ENCODE measurements at places on chromosomes 4 and X.

- no peak for DNase-seq
These were observed 68.2 kb downstream of the HHIP start for GRCh38 chr4:144714166-144714565.

- DNase-seq = no peak
These were observed 51.7 kb upstream of the SLC10A4 start for GRCh38 chr4:48431401-48431800.

DNA sequence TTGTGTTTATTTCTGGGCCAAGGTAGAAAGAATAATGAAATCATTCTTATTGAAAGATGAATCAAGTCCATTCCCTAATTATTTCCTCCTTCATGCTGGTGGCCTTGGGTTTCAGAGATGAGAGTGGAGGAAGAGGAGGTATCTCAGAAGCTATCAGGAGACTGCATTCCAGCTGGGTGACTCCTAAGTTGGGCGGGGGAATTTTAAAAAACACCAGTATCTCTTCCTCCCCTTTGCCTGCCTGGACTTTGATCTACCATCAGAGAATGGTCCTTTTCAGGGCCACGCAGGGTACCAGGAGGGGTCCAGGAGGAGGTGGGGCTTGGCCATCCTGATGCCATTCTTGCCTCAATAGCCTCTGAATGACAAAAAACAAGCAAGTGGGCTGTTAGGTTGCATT lies 104.4 kb downstream of the ASMT start:
- no peak for DNase-seq

DNA sequence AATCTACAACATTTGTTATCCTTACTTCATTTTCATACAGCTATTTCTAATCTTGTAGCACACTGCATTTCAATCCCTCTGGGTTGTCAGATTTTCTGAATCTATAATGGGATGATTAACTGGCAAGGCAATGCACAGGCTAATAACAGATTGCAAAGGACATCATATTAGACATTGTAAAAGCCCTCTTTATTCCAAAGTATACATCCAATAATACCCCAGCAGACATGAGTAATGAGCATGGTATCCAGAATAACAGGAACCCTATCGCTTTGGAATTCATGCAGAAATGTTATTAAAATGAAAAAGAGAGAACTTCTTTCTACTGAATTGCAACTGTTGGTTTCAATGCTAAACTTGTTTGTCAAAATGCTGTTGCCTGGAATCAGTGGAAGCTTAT lies 122.9 kb downstream of the C4orf33 start:
- DNase-seq = no peak

DNA sequence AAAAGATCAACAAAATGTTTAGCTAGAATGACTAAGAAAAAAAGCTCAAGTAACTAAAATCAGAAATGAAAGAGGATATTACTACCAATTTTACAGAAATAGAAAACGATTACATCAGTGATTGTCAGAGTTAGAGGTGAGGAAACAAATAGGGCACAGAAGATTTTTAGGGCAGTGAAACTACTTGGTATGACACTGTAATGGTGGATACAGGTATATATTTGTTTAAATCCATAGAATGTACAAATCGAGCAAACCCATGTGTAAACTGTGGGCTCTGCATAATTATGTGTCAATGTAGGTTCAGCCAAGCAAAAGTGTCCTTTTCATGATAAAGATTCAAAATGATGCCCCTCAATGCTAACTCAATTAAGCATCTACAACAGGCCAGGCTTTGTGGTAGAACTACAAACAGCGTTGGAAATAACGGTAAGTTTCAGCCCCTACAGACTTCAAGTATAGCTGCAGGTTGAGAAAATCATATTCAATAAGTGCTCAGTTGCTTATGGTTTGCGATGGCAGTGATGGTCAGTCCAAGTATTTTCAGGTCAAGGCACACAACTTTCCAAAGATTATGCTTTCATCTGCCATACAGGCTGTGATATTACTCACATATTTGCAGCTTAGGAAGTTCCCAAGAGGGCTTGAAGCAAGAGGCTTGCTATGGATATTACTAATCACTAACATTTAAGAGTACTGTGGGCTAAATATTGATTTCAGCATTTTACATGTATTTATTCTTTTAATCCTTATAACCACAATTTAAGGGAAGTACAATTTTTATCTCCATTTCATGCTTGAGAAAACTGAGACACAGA lies 158.6 kb downstream of the TET2 start:
- DNase-seq = no peak

DNA sequence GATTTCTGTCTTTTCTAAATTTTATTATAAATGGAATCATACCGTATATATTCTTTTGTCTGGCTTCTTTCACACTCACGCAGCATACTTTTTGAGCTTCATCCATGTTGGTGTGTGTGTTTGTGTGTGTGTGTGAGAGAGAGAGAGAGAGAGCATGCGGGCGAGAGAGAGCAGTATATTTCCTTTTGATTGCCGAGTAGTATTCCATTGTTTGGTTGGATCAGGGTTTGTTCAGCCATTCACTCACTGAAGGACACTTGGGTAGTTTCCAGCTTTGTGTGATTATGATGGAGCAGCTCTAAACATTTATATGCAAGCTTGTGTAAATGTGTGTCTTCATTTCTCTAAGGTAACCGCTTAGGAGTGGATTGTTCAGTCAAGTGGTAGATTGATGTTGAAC lies 3.1 kb upstream of the L1CAM start:
- no peak for DNase-seq

- DNase-seq = no peak
These were observed 606.8 kb upstream of the BOD1L1 start for GRCh38 chr4:14234307-14234706.

GRCh38 chr4:185847352-185848097 lies 35.5 kb upstream of the SORBS2 start:
- no peak for DNase-seq

DNA sequence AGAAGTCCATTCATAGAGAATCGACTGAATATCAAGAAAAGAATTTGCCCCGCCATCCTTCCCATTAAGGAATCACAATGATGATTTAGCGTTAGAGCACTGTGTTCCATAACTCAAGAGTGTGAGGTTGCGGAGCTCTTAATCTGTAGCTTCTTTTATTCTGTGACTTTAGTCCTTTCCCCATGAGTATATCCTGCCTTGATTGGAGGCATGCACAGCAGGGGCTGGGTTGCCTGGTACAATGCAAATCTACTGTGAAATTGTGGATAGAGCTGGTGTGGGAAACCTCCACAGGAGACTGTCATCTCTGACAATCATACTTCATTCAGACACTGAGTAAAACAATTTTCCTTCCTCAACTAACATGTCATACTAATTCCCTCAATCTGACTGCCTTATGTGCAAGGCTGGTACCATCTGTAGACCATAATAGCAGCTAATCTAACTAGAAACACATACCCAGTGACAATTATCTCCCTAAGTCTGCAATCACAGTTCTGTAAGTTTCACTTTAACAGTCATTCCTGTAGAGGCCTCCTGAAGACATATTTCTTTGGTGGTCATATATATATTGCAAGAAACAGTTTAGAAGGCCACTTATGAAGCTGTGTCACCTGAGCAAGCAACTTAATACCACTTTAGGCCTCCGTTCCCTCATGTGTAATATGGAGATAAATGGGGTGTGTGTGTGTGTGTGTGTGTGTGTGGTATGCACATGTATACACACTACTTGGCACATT lies 355.2 kb upstream of the FAM241A start:
- no peak for DNase-seq

DNA sequence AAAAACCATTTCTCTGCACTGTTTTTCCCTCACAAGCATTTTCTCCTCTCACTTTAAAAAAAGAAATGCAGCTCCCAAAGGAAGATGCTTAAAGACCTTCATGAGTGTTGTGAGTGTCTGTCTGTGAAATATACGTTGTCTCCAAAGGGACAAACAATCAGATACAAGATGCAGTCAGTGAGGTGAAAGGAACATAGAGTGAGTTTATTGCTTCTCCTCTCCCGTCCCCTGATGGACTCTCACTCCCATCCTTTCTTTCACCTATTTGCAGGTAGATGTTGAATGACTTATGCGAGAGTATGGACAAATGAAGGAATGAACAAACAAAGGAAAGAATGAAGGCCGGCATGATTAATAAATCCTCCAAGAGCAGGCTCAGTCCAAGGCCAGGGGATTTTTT lies 561.2 kb upstream of the DIPK2B start:
- DNase-seq = no peak

Data from memory B cell (primary cell).